ENCODE measurements at places on chromosomes 5 and 9.

GRCh38 chr5:135651156-135651555, 72.4 kb upstream of the CXCL14 start:
- DNase-seq = no peak

DNA sequence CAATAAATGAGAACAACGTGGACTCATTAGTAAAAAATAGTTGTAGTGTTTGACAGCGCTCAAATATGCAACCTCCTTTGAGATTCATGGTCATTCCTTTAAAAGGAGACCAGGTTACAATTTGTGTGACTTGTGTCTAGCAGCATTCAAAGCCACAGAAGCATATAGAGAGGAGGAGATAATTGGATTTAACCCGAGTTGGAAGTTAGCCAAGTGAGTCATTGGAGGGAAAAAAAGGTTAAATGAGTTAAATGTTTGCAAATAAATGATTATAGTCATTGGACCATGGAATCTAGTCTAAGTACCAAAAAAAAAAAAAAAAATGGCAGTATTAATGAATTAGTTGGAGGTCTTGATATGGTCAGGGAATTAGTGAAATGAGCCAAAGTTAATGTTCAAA, 90.9 kb downstream of the ITGA1 start:
- no peak for DNase-seq

GRCh38 chr5:133818031-133818431, 150.4 kb downstream of the C5orf15 start:
- DNase-seq = no peak

- no peak for DNase-seq
Measured at GRCh38 chr9:134406366-134407120, 80.3 kb downstream of the RXRA start.

- DNase-seq = no peak
Measured at GRCh38 chr5:111134864-111135263, 42.7 kb downstream of the WDR36 start.

- DNase-seq = no peak
Measured at GRCh38 chr5:82335806-82336205, 57.7 kb upstream of the RPS23 start.

DNA sequence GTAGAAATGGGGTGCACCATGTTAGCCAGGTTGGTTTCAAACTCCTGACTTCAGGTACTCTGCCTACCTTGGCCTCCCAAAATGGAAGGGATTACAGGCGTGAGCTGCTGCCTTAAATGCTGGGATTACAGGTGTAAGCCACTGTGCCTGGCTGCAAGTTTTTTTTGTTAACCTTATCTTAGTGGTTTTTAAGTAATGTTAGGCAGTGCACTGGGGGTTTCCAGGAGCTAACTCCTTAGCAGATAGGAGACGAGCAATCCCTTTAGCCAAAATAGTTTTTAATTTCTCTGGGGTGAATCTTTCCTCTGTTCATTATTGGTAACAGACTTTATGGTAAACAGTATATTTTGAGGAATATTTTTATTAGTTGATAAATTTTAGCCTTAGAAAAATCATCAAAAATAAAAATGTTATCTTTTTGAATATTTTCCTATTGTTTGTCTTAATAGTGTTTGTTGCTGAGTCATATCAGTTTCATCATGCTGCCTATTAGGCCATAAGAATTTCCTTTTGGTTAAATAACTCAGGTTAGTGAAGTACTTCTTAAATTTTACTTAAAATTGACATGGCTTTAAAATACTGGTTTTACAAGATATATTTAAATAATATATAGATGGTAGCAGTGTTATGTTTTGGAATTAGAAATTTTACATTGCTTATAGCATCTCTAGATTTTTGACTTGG, 37.9 kb downstream of the LMNB1 start:
- DNase-seq = no peak

DNA sequence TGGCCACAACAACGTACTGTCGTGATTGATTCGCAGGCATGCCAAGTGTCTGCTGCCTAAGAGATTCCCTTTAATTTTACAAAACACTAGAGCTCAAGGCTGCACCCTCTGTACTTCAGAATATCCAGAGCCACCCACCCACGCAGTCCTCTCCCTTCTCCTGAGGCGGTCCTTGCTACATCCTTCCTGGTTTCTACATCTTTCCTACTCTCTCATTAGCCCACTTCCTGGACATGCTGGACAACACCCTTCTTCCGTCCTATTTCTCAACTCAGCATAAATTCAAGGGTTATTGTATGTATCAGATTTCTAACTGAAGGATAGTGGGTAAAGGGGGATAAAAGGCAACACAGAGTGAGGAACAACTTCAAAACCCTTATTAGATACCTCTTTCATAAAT, 148.4 kb upstream of the MAP3K1 start:
- no peak for DNase-seq

DNA sequence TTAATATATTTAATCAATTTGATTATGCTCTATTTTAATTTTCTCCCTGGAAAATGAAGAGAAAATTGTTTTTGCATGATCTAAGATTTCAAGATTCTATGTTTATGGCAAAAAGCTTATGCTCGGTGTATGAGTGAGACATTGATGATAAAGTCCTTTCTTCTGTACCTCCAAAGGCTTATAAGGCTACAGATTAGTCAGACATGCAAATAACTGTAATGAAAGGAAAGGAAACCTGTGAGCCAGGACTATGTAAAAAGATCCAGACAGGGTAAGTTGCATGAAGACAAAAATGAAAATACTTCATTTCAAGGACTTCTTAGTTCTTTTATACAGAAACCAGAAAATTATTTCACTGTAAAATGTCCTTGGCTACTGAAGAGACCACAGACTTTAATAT, 52.2 kb upstream of the EDIL3 start:
- no peak for DNase-seq

DNA sequence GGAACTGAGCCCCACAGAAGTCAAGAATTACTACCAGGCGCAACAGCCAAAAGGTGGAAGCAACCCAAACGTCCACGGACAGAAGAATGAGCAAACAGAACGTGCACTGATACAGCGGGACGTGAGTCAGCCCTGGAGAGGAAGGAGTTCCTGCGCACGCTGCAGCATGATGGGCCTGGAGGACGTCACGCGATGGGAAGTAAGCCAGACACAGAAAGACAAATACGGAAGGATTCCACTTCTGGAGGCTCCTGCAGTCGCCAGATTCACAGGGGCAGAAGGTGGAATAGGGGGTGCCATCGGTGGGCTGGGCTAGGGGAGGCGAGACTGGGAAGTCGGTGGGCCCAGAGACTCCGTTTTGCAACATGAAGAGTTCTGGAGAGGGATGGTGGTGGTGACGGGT, 80.3 kb upstream of the PHYKPL start:
- no peak for DNase-seq

- DNase-seq = no peak
Measured at GRCh38 chr9:116942593-116943061, 255.5 kb downstream of the TRIM32 start.

DNA sequence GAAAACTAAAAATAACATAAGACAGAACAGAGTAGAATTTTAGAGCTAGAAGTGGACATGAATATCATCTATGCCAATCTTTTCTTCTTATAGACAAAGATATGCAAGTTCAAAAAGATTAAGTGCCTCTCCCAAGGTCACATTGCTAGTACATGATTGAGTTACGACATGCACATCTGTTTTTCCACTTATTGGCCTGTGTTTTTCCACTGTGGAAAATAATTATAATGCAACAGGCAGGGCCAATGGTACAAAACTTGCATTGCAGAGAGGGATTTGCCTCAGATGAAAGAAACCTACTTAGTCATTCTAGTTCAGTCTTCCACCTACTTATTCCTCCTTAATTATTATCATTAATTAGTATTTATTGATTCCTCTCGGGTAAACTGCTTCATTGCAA, 407.8 kb upstream of the SGCD start:
- no peak for DNase-seq

DNA sequence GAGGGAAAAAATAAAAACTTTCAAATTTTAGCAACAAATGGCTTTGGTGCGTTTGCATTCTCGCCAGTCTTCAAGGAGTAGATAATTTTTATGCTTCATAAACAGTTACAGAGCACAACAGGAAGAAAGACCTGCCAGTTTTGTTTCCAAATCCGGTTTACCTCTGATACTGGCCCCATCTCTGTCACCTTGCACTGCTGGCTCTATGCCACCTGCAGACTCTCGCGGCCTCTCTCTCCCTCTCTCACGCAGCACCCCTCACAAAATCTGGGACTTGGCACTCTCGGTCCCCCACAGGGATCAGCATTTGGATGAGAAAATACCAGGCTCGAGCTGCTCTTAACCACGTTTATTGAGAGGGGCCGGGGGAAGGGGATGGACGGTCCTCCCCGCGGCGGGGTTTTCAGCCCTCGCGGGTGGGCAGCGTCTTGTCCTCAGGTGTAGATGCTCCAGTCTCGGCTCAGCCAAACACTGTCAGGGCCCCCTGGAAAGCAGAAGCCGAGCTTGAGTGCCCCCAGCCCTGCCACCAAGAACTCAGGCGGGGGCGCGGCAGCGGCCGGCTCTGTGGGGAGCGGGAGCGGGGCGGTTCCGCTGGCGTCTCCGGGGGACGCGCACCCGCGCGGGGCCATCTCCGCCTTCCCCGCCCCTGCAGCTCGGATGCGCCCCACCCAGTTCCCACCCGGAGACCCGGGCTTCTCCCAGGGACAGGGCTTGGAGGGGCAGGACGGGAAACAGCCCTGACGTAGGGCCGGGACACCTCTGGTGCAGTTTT, 1.3 kb downstream of the SCGB3A1 start:
- no peak for DNase-seq

- DNase-seq = no peak
Measured at GRCh38 chr9:35501946-35502345, 12.0 kb downstream of the RUSC2 start.

DNA sequence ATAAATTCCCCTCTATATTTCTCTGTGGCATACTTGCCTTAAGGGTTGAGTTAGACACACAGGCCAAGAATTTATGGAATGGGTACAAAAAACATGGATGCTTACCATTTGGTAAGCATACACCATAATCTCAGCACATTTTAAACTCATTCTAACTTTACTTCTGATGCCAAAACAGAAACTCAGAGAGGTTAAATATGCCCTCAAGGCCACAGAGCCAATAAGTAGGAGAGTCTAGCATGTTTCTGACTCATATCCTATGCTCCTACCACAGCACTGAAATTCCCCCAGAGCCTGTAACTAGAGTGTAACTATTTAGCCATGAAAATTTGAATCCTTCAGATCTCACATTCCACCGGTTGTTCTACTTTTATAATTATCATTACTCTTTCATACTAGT, 559.7 kb downstream of the ACTL7B start:
- no peak for DNase-seq

DNA sequence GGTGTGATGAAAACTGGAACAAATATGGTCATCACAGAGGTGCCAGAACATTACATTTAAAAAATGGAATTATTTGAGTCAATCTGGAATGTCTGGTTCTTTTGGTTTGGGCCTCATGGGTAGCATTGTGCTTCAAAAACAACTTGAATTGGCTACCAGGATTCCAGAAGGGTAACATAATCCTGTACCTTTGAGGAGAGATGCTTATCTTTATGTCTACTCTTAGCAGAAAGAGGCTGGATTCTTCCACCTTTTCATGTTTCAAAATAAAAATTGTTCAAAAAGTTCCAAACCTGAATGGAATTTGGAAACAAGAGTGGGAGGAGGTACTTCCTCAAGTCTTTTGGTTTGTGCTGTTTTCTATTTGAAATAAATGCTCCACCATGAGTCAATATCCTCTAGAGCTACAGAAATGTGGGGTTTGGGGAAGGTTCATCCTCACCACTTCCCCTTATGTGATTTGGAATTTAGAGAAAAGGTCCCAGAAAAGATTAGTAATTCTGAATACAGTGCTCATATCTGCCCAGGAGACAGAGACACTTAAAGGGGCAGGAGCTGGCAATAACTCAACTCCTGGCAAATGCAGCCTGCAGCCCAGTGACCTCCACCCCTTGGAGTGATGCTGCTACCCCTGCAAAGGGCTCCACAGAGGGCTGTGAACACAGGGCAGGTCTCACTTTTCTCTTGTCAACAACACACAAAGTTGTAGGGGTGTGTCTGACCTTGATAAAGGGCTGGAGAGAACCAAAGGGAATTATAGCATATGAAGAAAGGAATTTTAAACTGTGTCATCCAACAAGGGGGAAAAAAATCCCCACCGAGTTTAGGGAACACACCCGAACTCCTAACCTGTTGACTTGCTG, 272.8 kb downstream of the CWC27 start:
- no peak for DNase-seq

- DNase-seq = no peak
Measured at GRCh38 chr9:83231039-83231438, 168.1 kb upstream of the RASEF start.

- DNase-seq = no peak
Measured at GRCh38 chr9:98867103-98867428, 59.6 kb downstream of the GALNT12 start.

GRCh38 chr9:137317718-137318511, 15.8 kb upstream of the NRARP start:
- DNase-seq = no peak

GRCh38 chr5:127564002-127564769, 46.7 kb downstream of the PRRC1 start:
- DNase-seq = peak; percentile 54

DNA sequence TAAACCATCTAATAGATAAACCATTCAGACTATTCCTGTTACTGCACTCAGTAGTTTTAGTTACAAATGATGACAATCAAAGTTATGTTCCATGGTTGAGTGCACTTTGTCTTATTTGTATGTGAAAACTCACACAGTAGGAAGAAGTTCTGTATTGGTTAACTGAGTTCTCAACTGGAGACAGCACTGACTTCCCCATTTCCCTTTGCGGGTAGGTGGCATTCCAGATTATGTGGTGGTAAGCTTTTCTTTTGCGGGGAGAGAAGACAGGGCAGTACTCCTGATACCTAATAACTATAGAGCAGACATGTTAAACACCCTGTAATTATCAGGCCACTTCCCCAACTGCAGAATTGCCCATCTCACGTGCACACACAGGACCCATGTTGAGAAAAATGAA, 24.4 kb downstream of the TARS1 start:
- no peak for DNase-seq

GRCh38 chr5:24142341-24142740, 502.4 kb downstream of the CDH10 start:
- no peak for DNase-seq

GRCh38 chr9:98168941-98169488, 23.4 kb downstream of the CORO2A start:
- DNase-seq = peak; percentile 55

DNA sequence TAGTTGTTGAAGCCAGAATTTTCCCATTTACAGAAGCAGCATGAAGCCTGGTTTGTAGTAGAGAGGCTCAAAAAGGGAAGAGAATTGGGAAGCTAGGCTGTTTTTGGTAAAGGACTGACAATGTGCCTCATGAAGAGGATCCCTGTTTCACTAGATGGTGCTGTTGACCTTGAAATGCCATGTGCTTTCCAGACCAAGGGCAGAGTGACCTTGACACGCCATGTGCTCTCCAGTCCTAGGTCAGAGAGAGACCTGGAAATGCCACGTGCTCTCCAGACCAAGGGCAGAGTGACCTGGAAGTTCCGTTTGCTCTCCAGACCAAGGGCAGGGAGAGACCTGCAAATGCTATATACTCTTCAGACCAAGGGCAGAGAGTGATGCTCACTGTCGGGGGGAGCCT, 32.0 kb downstream of the UNC13B start:
- no peak for DNase-seq

DNA sequence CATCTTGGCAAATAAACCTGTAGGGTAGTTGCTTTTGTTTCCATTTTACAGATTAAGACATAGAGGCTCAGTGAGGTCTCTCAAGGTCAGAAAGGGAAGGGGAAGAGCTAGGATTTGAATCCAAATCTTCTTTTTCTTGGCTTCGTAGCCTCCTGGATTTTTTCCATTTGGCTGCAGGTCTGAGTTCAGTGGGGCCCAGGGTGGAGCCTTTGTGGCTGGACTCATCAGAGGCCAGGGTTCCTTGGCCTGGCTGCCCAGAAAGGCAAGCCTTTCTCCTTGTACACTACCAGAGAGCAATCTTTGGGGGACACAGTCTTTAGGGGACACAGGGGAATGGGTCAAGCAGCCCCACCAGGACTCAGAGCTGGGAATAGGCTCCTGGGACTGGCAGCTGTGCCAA, 10.5 kb upstream of the TRAF1 start:
- no peak for DNase-seq
